Activated naive CD8-positive, alpha-beta T cell treated with anti-CD3 and anti-CD28 coated beads for 36 hours (primary cell): ENCODE measurements at places on chromosomes 5 and 9. TPM values are rescaled to one million over a fixed set of nuclear protein-coding genes. Genes with fewer than 3 reads are reported as not detected.

SLC6A19 gene
- total RNA-seq = not detected

DNA sequence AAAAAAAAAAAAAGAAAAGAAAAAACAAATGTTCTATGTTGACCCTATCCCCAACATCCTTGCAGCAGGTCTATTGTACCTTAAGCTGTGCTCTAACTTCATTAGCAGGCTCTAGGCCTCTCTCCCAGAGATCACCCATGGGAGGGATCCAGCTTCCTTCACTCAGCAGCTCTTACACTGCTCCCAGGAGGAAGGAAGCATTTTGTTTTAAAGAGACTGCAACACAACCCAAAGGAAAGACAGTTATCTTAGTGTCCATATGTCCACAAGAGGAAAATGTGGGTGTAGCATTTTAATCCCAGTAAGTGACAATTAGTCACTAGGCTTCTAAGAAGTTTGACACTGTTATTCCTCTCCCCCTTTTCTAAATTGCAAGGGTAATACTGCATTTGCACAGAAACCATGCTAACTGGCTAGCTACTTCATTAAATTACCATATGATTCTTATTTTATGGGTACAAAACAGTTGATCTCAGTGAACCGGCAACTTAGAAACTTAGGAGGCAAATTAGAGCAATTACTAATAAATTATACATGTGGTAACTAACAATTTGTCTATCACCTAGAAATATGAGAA is 58.8 kb downstream of the MARCHF3 start:
- DNase-seq = no peak

DNA sequence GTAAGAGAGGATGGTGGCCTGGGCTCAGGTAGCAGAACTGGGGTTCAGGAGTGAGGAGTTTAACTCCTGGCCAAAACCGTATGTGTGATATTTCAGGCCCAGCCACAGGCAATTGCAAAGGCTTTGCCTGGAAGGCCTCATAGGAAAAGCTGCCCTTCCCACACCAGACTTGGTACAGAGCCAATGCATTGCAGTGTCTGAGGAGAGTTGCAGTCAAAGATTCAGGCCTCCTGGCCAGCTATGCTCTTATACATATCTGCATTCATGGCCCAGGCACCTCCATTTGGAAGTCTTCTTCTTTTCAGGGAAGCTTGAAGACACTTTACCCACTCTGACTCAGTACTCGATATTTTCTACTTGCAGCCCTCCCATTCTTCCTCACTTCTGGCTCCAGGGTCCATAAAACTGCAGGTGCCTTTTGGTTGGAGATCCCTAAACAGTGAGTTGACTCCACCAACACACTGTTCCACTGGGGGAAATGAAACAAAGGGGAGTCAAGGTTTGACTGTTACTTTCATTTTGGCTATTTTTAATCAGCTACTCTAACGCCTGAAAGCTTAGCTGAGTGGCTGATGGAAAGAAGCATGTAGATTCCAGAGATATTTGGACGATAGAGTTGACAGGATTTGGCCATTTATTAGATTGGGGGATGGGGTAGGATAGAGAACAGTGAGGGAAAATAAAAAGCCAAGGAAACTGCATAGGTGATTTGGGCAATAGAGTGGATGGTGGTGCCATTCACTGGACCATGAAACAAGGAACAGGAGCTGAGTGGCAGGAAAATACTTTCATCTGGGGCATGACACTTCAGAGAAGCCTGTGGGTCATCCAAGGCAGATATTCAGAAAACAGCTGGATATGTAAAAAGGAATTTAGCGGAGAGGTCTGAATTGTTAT is 30.6 kb upstream of the IL33 start:
- no peak for DNase-seq

TAF9 gene
- total RNA-seq = 99.3 TPM

DNA sequence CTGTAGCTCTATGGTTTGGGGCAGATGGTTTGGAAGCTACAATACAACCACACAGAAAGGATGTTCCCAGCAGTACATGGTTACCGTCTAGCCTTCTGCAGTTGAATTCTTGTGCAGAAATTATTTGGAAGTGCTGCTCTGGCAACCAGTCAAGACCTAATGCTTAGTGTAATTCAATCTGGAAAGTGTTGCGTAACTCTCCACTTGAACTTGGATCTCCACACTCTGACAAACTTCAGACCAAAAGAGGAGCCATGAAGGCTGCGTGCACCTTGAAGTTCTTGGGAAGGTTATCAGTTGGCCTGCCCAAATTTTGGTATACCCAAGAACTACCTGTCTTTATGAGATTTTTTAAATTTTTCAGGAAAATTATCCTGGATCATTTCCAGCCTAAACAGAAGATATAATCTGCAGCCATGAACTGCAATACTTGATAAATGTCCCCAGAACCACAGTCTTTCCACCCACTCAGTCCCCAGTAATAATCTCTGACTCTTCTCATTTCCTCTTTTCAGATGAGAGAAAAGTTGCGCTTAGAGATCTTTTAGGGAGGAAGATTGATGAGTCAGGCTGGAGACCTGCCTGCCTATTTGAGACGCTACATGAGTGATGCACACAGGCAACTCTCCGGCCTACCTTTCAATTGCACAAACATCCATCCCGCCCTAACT is 159.9 kb downstream of the FANCC start:
- no peak for DNase-seq

PAPPA gene
- not detected for total RNA-seq

GRCh38 chr9:123929177-123929869 is 603 bp downstream of the DENND1A start:
- no peak for DNase-seq

C5orf58 gene
- total RNA-seq = not detected

GRCh38 chr5:176788941-176789872 is 21.2 kb upstream of the UNC5A start:
- DNase-seq = no peak

DNA sequence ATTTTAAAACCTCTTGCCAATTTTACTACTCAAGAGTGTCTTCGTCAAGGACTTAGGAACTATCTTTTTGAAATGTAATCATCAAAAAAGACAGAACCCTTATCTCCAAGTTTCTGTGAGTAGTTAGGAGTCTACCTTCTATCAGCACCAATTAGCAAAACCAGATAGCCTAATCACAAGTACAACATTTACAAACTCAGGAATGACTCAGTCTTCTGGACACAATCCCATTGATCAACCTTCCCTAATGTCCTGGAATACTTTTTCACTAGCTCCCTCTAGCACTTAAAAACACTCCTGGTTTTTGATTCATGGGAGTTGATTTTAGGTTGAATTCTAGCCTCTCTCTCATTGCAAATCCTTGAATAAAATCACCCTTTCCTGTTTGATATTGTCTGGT is 680.7 kb downstream of the PRR16 start:
- no peak for DNase-seq

GRCh38 chr9:136044207-136044970 is 50.7 kb downstream of the NACC2 start:
- no peak for DNase-seq

- DNase-seq = no peak
These were observed 121.8 kb upstream of the CNTLN start for GRCh38 chr9:17013010-17013409.

- no peak for DNase-seq
These were observed 66.6 kb upstream of the SPATA31D4 start for GRCh38 chr9:81861644-81862043.

DNA sequence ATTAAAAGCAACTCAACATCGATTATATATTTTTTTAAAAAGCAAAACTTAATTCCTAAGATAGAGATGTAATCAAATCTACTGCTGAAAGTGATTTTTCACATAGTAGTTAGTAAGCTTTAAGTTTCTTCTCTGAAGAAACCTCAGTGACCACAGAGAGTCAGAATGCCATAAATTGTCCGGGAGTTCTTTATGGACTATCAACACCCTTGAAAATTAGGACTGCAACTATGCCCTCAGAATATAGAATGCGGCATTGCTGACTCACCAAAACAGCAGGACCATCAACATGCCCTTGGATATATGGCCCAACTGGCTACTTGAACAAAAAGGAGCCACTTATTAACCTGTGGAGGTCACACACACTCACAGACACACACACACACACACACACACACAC is 228.9 kb upstream of the SNX2 start:
- no peak for DNase-seq

GRCh38 chr5:149559706-149560105 is 8.5 kb upstream of the CSNK1A1 start:
- no peak for DNase-seq

IRX4 gene
- not detected for total RNA-seq

ACTBL2 gene
- total RNA-seq = not detected

- no peak for DNase-seq
These were observed 8.1 kb upstream of the TDRD7 start for GRCh38 chr9:97403746-97404316.

SLCO6A1 gene
- total RNA-seq = not detected

DNA sequence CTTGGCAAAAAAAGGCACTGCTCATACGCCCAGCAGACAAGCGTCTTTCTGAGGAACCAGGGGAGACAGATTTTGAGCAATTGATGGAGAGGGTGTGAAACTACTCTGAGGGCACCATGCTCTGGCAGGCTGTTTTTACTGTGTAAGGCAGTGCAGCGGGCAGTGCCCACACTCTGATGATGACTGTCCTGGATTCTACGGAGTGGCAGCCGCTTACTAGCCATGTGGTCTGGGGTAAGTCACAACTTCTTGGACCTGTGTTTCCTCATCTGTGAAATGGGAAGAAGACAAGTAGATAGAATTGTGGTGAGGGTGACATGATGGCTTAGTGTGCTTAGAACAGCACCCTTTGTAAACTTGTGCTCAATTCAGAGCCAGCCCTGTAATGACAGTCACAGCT is 38.8 kb downstream of the FABP6 start:
- no peak for DNase-seq

GRCh38 chr9:134896834-134897583 is 16.4 kb downstream of the FCN2 start:
- DNase-seq = no peak

- DNase-seq = no peak
These were observed 39.5 kb downstream of the MFAP3 start for GRCh38 chr5:154078272-154078671.

GDF9 gene
- 0.26 TPM for total RNA-seq

C9orf50 gene
- total RNA-seq = not detected

DNA sequence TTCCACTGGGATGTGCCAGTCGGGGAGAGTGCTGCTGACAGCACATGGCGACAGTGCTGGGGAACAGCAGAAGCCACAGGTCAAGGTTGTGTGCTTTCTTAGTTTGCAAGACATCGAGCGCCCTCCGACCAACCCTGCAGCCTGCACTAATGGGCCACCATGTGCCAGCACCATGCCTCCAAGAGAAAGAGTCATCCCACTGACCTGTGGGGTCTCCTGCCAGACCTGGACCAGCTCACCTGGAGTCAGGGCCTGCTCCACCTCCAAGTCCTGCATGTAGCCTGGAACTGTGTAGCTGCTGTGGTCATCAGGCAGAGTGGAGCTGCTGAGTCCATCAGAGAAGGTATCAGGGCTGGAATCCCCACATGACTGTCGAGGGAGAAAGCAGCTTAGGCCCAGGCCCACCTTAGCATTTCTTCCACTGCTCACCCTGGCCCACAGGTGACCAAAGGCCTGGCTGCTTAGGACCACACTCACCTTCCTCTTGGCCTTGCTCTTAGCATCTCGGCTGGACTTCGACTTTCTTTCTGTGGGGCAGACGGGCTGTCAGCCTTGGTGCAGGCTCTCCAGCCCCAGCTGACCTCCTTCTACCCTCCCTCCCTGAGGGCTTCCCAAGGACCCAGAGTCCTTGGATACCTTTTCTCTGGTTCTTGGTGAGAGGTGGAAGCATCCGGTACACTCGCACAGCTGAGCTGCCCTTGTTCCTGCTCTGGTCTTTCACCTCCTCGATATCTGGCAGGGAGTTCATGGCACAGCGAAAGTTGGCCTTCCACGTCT is 4.1 kb downstream of the IRF1 start:
- DNase-seq = no peak

CTNNAL1 gene
- total RNA-seq = 22.4 TPM

- DNase-seq = no peak
These were observed 1298.8 kb upstream of the CDH6 start for GRCh38 chr5:29894668-29895067.

SLC46A2 gene
- total RNA-seq = not detected

GOLM1 gene
- 6.4 TPM for total RNA-seq

SPINK1 gene
- not detected for total RNA-seq

- DNase-seq = no peak
These were observed 74.7 kb upstream of the COL5A1 start for GRCh38 chr9:134566936-134567335.

DNA sequence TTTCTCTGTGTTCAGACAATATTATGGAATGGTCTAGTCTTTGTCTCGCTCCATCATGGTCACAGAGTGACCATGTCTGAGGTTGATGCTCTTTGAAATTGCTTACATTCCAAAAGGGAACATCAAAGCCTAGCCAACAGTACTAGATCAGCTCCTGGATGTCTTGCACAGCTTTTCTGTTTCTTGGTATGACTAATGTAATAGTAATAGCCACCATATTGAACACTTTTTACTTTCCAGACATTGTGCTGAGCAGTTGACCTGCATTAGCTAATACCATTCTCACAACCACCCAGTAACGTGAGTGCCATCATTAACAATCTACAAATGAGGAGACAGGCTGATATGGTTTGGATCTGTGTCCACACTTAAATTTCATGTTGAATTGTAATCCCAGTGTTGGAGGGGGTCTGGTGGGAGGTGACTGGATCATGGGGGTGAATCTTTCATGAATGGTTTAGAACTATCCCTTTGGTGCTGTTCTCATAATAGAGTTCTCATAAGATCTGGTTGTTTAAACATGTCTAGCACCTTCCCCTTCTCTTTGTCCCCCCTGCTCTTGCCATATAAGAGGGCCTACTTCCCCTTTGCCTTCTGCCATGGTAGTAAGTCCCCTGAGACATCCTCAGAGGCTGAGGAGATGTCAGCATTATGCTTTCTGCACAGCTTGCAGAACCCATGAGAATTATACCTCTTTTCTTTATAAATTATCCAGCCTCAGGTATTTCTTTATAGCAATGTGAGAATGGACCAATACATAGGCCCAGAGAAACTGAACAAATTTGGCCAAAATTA is 577.5 kb upstream of the CLINT1 start:
- no peak for DNase-seq

BTNL3 gene
- not detected for total RNA-seq

GRCh38 chr5:134638760-134639201 is 6.2 kb upstream of the SAR1B start:
- no peak for DNase-seq

DNA sequence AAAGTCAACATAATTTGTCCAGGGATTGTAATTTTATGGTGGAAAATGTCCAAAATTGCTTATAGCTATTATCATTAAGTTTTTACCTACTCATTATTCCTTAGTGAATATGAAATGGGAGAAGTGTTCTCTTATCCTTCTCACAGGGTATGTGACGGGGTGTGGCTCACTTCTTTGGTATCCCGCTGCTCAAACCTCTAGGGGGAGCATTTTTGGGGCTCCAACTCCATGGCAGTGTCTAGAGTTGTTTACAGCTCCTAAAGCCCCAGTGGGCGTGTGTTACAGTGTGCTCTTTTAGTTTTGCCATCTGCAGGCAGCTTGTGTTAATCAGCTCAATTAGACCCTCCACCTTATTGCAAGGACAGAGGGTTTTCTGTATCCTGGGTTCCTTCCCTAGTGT is 89.4 kb downstream of the CDKN2A start:
- DNase-seq = no peak

- no peak for DNase-seq
These were observed 140.1 kb downstream of the FGF1 start for GRCh38 chr5:142545650-142546322.

TMEM174 gene
- total RNA-seq = not detected

IFNA14 gene
- total RNA-seq = not detected
